ENCODE measurements at places on chromosomes 7 and 10. TPM values are rescaled to one million over a fixed set of nuclear protein-coding genes. Genes with fewer than 3 reads are reported as not detected.

FANK1 gene
- total RNA-seq: 0.66 TPM

GRCh38 chr10:58291538-58292174, 22.7 kb downstream of the CISD1 start:
- no peak for DNase-seq

COL26A1 gene
- not detected for total RNA-seq

OR6V1 gene
- not detected for total RNA-seq
